Spinal cord (tissue), 10 donors: ENCODE measurements at places on chromosomes 6 and 20. TPM values are rescaled to one million over a fixed set of nuclear protein-coding genes. Genes with fewer than 3 reads are reported as not detected.

The STMND1 gene
- 1.7 TPM for total RNA-seq

The GCM1 gene
- total RNA-seq, result not detected

The TMC2 gene
- 1.2 TPM for total RNA-seq

The IRF4 gene
- total RNA-seq, result 0.50 TPM

The LY6G6F gene
- 0.30 TPM for total RNA-seq

The EYS gene
- total RNA-seq, result 3.5 TPM

The GNAS-AS1 gene
- 1.2 TPM for total RNA-seq

The HLA-DOB gene
- 0.20 TPM for total RNA-seq

The IPCEF1 gene
- 11.8 TPM for total RNA-seq

The RIPOR3 gene
- 4.7 TPM for total RNA-seq
